ENCODE measurements at places on chromosomes 2 and 18.

DNA sequence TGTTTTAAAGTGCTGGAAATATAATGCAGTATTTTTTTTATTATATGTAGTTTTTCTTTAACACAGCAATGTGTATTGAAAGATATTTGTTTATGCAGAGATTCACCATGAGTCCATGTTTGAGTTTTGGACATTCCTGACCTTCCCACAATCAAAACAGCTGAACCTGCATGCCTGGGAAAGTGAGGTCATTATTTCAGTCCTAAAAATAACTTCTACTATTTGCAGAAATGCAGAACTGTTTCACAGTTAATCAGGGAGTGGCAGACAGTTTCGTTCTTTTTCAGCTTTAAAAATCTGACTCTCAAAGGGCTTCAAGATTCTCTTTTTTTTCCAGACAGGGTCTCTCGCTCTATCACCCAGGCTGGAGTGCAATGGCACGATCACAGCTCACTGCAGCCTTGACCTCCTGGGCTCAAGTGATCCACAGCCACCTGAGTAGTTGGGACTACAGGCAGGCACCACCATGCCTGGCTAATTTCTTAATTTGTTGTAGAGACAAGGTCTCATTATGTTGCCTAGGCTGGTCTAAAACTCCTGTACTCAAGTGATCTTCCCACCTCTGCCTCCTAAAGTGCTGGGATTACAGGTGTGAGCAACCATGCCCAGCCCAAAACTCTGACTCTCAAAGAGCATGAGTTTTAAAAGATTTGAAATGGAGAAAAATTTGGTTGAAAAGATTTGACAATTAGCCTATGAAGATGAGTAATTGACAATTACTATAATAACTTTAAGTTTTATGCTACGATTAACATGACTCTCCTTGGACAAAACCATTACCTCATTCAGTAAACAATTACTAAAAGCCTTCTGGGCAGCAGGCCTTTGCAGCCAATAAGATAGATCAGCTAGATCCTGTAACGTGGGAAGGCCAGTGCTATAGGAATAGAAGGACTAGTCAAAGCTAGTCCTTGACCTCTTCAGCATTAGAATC is 5.0 kb upstream of the MYL12B start:
- DNase-seq = peak; percentile 44

DNA sequence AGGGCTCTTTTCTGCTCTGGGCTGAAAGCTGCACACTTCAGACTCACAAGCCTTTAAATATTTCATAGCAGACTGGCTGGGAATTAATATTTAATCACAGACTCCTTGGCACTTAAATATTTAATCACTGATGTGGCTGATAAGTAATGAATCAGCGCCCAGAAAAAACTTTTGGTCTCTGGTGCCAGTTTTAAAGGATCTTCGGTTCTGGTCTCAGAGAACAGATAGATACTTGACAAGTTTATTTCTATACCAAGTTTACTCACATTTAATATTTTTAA is 201.2 kb downstream of the MYCN start:
- no peak for DNase-seq

- no peak for DNase-seq
Observed at GRCh38 chr2:223635080-223635479, 32.9 kb upstream of the SCG2 start.

GRCh38 chr2:107313316-107313715 is 427.3 kb upstream of the ST6GAL2 start:
- DNase-seq = no peak

GRCh38 chr18:49764032-49764431 is 49.3 kb downstream of the ACAA2 start:
- DNase-seq = no peak

- no peak for DNase-seq
Observed at GRCh38 chr2:237895544-237896506, 36.4 kb downstream of the RAMP1 start.

DNA sequence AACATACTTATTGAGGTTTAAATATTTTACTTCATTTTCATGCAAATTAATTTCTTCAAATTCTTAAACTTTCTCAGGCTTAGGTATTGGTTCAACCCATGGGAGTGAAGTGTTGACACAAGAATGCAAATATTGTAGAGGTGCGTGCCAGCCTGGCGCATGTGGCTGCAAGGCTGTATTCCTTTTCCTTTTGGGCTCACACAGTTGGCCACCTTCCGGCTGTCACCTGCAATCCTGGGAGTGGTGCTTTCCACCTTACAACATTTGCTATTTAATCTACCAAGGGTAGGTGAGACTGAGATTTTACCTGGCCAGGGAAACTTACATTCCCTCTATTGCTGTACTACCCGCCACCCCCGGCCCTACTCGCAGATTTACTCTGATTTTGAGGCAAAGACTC is 141.1 kb downstream of the DCC start:
- no peak for DNase-seq

- DNase-seq = no peak
Observed at GRCh38 chr2:63497576-63497975, 90.7 kb downstream of the WDPCP start.

DNA sequence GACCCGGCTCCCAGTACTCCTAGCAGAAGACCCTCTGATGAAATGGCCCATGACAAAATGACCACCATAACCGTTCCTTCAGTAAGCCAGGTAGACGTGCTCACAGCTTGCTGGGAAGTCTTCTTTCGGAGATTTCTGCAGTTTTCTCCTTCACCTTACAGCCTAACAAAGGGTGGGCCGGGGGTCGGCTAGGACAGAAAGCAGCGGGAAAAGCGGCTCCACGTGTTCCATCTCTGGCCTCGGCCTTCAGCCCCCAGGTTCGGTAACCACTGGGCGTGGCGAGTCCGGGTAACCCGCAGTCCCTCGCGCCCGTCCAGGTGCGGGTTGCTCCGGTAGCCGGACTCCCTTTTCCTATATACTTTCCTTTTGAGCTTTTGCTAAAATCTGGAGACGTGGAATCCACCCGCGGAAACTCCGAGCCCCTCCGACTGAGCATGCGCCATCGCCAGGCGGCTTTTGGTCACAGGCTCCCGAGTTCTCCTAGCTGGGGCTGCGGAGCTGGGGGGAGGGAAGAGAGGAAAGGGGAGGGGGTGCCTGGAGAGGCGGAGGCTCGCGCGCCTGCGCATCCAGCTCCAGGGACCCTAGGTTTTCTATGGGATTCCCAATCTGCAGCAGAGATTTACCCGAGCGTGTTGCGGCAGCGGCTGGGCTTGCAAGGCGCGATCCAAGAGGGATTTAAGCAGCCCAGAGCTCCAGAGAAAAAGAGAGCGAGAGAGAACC is at the start of gene VSNL1:
TSS of gene VSNL1 (plus strand) at position 604 of the 720 bp plus-strand sequence. CDS start 51,379 bp downstream, outside the sequence.
- peak; percentile 28 for DNase-seq

DNA sequence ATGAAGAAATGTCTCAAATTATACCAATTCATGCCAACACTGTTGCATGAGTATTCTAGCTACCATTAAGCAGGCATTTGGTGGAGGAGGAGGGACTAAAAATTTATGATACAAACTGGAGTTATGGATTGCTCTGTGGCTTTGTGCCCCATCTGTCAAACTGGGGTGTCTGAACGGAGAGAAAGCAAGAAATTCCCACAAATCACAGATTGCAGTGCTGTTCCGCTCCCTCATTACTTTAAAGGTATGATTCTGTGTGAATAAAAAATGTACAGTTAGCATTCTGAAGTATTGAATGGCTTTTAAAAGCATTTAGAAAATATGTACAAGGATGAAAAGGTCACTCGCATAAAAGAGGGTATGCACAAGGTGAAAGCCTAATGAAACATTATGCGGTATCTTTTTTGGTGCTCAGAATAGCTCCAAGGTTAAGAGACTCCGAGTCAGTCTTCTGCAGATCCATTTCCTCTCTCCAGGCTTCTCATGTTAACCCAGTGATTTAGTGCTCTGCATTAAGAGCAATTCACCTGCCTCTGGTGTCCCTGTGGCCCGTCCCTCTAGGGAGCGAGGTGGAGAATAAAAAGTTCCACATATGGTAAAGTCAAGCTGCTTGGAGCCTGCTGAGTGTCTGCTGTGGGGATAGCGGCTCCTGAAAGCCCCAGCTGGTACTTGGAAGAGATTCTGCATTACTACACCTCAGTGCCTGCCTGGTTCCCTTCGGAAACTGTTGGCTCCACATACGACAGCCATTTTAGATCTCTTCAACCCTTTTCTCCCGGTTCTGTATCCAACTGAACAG is 184.2 kb downstream of the ZNF521 start:
- DNase-seq = no peak

- DNase-seq = no peak
Observed at GRCh38 chr18:74963820-74964446, 245.0 kb downstream of the PTGR3 start.

DNA sequence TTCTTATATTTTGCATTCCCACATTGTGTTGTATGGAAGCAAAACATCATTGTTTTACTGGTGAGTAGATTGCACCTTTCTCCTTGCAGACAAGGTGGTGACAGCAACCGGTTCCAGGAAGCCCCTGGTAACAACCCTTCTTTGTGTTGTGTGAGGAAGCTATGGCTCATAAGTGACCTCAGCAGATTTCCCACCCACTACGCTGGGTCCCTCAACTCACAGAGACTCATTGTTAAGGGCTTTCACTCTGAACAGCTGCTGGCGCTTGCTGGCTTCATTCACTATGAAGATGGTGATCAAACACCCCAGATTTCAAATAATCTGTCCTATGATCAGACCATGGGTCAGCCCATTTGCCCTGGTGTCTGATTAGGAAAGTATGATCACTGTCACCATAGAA is 53.4 kb downstream of the WIPF1 start:
- no peak for DNase-seq

GRCh38 chr2:162646794-162647193 is 191.8 kb downstream of the KCNH7 start:
- no peak for DNase-seq

DNA sequence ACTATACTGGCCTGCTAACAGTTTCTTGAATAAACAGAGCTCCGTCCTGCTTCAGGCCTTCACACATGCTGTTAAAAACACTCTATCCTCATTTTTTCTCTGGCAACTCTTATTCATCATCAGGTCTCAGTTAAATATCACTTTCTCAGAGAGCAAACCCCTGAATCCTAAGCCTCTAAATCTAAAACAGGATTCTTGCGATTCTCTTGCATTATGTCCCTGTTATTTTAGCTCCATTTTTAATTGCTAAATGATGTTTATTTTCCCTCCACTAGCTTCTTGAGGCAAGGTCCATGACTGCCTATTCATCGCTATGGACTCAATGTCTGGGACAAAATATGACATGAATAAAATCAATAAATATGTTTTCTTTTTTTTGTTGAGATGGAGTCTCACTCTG is 190.7 kb upstream of the SMAD7 start:
- DNase-seq = no peak

DNA sequence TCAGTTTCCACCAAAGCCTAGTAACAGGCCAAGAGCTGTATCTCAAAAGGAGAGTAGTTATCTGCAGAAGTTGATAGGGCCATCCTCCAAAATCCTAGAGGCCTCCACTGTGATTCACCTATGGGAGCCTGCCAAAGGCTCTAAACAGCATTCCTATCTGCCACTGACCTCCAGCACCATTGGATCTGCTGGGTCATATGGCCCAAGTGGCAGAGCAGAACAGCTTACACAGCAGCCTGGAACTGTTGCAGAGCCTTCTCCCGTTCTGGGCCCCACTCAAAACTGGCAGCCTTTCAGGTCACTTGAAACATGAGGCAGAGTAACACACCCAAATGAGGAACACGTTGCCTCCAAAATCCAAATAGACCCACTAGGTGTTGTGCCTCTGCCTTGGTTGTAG is 345.2 kb upstream of the RND3 start:
- DNase-seq = no peak

- no peak for DNase-seq
Observed at GRCh38 chr18:44729631-44730101, 49.0 kb downstream of the SETBP1 start.

DNA sequence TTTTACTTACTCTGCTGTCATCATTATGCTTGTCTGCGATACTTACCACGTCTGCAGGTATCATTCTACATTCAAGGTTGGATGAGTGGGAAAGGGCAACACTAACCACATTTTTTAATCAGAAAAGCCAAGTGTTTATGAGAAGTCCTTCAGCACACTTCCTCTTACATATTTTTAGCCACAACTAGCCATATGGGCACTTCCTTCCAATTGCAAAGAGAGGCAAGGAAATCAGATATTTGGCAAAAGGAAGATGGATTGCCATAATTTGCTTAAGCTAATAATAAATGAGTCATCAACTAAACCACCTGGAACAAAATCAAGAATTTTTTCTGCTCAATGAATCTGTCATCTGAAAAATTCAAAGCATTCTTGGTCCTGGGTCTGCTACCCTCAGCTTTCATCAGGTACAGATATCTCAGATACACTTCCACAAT is 16.7 kb upstream of the MRO start:
- DNase-seq = peak; percentile 56

DNA sequence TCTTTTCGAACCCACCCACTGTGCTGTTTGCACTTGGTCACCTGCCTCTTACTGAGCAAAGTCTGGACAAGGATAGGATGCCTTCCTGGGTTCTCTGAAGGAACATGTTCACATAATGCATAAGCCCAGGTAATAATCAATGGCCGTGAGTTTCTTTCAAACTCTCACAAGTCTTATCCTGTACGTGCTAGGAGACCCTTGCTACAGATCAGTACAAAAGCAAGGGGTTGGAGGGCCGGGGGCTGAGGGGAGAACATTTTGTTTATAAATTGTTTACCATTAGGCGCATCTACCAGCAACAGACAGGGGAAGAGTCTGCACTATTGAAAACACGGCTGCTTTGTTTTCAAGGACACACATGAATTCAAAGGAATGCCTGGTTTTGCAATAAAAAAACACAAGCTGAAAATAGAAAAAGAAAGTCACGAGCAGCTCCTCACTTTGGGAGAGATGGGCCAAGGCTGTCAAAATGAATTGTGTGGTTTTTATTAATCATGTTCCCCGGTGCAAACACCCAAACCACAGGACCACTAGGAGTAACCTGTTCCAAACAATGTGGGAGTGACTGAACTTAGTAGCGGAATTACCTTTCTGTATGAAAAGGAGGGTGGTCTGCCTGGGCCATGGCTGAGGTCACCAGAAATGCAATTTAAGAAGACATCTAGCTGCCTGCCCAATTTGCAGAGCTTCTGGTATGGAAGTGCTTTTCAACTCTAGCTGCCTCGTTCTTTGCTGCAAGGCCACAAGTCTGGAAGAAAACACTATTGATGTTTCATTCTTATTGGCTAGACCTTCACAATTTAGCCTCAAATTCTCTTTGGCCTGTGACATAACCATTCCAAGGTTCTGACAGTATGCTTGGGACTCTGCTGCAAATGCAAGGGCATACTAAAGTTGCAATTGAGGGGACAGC is 73.5 kb downstream of the CCBE1 start:
- no peak for DNase-seq

- DNase-seq = peak; percentile 41
Observed at GRCh38 chr2:230924092-230924469, 961 bp downstream of the GPR55 start.

GRCh38 chr18:35939138-35939537 is 33.3 kb upstream of the RMP24 start:
- no peak for DNase-seq

- no peak for DNase-seq
Observed at GRCh38 chr2:177467646-177468045, 75.1 kb downstream of the AGPS start.

DNA sequence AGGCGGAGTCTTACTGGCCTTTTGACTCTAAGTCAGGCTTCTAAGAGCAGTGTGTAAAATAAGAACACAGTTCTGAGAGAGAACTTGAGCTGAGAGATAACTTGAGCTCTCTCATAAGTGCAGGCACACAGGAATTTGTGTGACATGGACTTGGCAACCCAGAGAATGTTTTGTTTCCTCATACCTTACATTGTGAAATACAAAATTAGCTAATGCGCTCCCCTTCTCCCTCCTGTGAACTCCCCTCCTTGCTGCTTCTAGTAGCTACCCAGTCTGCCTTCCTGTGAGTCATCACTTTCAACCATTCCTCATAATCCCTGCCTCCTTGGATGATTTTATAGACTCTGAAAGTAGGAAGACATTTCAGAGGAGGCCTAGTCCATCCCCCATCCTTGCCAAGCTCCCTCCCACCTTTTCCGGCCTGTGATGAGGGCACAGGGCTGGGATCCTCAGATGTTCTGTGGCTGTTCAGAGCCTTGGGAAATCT is 22.6 kb downstream of the FER1L5 start:
- no peak for DNase-seq

Measured in GM06990 (cell line).